ENCODE measurements at places on chromosomes 2 and 18. TPM values are rescaled to one million over a fixed set of nuclear protein-coding genes. Genes with fewer than 3 reads are reported as not detected.

The INPP5D gene
- total RNA-seq = 0.29 TPM

The FIGN gene
- total RNA-seq = 0.86 TPM

The CNPPD1 gene
- total RNA-seq = 32.3 TPM

The SERPINB4 gene
- total RNA-seq = not detected

The FTCDNL1 gene
- total RNA-seq = 0.18 TPM

The SAG gene
- not detected for total RNA-seq

The CAVIN2 gene
- 13.0 TPM for total RNA-seq

The TFPI gene
- 158 TPM for total RNA-seq

The ACMSD gene
- not detected for total RNA-seq

The AGXT gene
- total RNA-seq = not detected

The ALK gene
- total RNA-seq = not detected

The CNTNAP5 gene
- not detected for total RNA-seq

The CXCR4 gene
- not detected for total RNA-seq

The TMEM198 gene
- total RNA-seq = 0.53 TPM

The ASXL3 gene
- not detected for total RNA-seq

The CXCR1 gene
- not detected for total RNA-seq

The UGT1A3 gene
- not detected for total RNA-seq

The SF3B6 gene
- 155 TPM for total RNA-seq

The PAPOLG gene
- 22.7 TPM for total RNA-seq

The LRP2 gene
- total RNA-seq = not detected

The HOXD10 gene
- total RNA-seq = 2.0 TPM

The CCDC74B gene
- 11.2 TPM for total RNA-seq

The COL4A4 gene
- total RNA-seq = not detected

The C2orf80 gene
- not detected for total RNA-seq

The NCKAP5 gene
- total RNA-seq = under 0.01 TPM

The C2orf78 gene
- not detected for total RNA-seq

The SLC11A1 gene
- 0.29 TPM for total RNA-seq

The TCF23 gene
- total RNA-seq = not detected

The LBX2 gene
- 1.7 TPM for total RNA-seq

The CCDC68 gene
- 24.3 TPM for total RNA-seq

The SEC11C gene
- total RNA-seq = 36.3 TPM

The ZNF396 gene
- 0.89 TPM for total RNA-seq

The ZC3H15 gene
- total RNA-seq = 46.4 TPM

The SLC16A14 gene
- total RNA-seq = 3.5 TPM

The GPR75 gene
- 1.8 TPM for total RNA-seq

The SFTPB gene
- total RNA-seq = under 0.01 TPM
